ENCODE measurements at places on chromosomes 12 and 14. TPM values are rescaled to one million over a fixed set of nuclear protein-coding genes. Genes with fewer than 3 reads are reported as not detected.

PPP1R36 gene
- total RNA-seq = 1.3 TPM

TMEM106C gene
- 91.7 TPM for total RNA-seq

RTL1 gene
- total RNA-seq = not detected

ASCL1 gene
- total RNA-seq = not detected

POTEM gene
- not detected for total RNA-seq

TAPBPL gene
- total RNA-seq = 6.2 TPM

P2RX7 gene
- 16.7 TPM for total RNA-seq
